ENCODE measurements at places on chromosomes 12 and 14.
A peak's percentile ranks its signal among the peaks of the same experiment; 100 is the strongest.

GRCh38 chr14:61475316-61475715, 153.9 kb downstream of the PRKCH start:
- peak; percentile 31 for DNase-seq

DNA sequence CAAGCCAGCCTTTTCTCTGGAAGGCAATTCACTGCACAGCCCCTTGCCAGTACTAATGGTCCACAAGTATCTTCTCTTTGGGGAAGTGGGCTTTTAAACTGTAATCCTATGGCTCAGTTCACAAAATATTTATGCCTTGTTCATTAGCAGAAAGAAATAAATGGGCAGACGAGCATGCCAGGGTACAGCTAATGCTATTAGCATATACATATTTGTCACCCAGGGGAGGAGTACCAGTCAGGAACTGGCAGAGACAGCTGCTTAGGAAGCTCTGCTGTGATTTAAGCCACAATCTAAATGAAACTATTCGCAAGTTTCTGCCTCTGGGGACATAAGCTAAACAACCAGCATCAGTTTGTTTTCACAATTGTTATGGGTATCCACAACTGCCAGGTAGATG, 113.4 kb upstream of the CCDC198 start:
- no peak for DNase-seq

- no peak for DNase-seq
Observed at GRCh38 chr12:44709166-44709565, 166.9 kb downstream of the NELL2 start.

DNA sequence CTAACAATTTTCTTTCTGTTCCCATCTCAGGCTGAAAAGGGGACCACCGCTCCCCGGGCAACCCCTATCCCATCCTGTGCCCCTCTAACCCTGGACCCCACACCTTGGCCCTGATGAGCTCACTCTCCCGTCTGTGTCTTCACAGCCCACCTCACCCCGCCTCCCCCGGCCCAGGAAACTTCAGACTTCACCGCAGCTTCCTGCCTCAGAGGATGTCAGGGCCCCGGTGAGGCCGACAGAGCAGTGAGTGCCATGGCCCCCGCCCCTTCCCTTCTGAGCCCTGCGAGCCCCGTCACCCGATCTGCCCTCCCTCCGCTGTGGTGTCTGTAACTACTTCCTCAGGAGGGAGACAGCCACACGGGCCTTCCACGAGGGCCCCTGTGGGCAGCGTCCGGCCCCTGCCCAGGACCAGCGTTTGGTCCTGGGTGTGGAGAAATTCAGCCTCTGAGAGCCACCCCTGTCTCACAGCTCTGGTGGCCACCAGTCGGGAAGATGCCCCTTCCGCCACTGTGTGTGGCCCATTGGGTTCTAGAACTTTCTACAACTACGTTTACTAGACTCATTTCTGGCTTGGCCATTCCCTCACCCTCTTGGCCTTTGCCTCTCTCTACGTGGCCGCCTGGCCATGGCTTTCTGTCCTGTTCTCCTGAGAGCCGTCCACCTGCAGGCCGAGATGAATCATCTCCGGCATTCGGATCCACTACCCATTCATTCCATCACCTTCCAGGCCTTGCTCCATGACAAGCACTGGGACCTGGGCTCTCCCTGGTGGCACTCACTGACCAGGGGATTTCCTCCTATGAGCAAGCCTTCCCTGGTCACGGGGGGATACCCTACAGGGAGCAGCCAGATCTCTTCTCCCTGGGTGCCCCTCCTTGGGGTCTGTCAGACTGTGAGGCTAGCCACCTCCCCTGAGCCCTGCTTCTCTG, 3.4 kb downstream of the RHOF start:
- DNase-seq, result no peak

DNA sequence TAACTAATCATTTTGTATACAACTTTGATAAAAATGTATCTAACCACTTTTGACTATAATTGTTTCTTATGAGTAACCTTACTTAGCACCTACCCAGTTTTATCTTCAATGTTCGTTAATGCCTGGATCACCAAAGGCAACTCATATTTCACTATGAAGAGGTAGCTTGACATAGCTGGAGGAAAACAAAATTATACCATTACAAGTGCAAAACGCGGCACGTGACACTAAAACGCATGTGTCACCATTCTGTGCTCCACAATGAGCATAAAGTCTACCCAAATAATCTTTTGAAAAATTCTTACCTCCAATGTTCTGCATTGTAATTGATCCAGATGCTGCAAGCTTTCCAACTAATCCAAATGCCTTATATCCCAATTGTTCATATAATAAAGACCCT, 5.8 kb downstream of the SLC38A2 start:
- DNase-seq, result no peak

GRCh38 chr14:69708586-69709560, 58.1 kb upstream of the SRSF5 start:
- DNase-seq, result peak; percentile 88

DNA sequence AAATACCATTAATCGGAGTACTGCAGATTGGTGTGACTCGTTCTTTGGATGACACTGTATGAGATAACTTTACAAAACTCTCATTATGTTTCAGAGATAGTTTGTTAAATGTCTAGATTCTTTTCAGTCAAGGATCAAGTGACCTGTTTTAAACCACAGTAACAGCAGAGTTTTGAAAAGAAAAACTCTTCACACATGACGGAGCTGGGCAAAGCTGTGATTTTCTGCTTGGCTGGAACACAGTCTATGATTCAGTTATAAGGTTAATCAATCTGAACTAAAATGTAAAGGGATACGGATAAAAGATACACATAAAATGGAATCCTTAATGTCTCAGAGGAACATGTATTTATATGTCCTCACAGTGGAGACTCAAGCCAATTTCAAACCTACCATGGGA, 573.2 kb downstream of the PRKD1 start:
- DNase-seq, result peak; percentile 47

All from NCI-H1694 (cell line).